Brain pericyte (primary cell): ENCODE measurements at places on chromosomes 2 and 18.
A peak's percentile ranks its signal among the peaks of the same experiment; 100 is the strongest.

DNA sequence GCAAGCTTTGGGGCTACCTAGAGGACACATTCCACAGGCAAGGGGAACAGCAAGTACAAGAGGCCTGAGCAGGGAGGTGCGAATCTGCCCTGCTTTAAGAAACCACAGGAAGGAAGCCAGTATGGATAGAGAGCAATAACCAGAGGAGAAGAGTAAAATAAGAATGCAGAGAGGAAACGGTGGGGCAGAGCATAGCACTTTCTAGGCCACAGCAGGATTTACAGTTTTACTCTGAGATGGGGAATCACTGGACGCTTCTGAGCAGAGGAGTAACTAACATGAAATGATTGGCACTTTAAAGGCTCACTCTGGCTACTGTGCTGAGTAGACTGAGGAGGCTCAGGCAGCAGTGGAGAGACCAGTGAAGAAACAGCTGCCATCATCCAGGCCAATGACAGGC is 23.8 kb downstream of the AAK1 start:
- DNase-seq, result no peak

DNA sequence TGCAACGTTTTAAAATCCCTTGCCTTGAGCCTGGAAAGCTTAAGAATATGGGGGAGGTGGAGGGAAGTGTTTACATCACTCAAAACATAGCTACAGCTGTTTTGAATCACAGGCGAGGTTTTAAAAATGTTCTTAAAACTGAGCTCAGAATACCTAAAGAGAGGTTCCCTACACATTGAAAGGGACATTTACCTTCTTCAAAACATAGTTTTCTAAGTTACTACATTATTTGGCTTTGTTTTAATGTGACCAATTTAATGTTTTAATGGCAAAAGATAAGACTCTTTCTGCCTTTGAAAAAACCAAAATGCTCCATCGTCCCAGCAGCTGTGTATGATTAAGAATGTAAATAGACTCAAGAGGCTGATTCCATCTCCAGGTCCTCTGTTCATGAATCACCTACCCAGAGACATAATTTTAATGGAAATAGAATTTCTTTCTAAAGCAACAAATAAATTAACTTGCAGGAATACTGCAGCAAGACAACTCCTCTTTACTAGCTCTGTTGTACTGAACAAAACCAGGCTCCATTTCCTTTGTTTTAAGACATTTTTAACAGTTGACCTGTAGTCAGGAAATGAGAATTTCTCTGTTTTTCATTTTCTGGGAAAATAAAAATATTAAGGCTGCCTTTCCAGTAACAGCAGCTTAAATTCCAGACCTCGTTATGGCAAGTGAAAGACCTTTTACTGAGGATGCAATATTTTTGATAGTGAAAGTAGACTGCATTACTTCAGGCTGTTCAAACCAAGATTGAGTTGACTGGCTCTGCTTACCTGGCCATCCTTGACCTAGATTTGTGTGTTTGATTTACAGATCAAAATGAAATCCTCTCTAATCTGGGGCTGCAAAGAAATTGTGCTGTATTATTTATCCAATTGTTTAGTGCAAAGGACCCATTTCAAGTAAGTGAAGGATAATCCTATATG is 33.7 kb upstream of the WDR75 start:
- DNase-seq, result no peak

DNA sequence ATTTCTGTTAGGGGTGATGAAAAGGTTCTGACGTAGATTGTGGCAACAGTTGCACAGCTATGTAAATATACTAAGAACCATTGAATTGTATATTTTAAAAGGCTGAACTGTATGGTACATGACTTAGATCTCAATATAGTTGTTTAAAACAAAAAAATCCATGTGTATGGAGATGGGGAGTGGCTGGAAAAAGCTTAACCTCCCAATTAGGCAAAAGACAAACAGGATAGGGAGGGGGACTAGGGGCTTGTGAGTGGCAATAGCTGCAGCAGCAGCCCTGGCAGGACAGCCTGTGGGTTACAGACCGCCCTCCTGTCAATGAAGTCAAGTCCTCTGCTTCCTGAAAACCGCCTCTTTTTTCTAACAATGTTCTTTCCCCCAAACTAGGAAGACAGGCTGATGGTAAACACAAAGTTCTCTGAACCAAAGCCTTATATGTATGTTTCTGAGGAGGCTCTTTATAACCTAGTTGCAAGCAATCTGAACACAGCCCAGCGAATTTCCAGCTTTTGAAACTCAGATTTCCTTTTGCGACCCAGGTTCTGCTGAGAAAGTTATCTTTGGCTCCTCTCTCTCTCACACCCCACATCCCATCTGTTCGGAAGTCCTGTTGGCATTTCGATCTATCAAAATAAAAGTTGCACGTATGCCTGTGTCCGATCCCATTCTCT is 10.3 kb downstream of the ATP8B1 start:
- DNase-seq, result peak; percentile 55

DNA sequence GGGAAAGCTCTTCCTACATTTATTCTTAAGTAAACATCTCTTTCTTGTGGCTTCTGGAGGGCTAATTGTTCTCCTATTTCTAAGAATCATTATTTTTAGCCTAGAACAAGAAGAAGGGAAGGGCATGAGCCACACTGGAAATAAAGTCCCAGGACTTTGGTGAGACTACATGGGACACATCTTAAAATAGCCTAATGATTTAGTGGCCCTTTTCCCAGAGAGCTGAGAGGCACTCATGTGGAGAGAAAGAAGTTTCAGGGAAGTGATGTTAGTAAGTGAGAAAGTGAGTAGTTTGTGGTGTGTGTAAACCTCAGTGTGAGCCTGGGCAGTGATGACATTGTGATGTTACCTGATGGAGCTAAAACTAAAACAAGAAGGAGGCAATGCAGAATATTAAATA is 14.6 kb downstream of the ITGA4 start:
- DNase-seq, result no peak

DNA sequence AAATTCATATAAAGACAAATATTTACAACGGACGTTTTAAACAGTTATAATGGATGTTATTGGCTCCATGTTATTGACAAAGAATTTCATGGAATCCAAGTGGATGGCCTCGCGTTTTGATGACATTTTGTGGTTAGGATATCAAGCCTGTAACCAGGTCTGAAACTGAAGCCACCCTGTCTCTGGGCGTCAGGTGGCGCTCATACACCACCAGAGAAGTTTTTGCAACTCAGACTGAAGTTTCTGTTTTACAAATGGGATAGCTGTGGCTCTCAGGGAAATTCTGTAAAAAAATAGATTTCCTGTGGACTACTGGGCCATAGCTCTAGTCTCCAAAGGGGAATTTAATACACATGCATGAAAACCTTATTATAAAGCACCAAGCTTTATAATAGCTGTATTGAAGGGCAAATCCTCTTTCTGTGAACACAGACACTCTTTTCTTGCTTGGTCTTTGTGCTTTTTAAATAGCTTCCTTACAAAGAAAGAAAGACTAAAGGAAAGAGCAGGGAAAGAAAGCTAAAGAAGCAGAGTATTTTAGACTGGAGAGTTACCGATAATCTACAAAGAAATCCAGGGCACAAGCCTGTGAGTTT is 86.7 kb downstream of the C18orf54 start:
- peak; percentile 8 for DNase-seq

DNA sequence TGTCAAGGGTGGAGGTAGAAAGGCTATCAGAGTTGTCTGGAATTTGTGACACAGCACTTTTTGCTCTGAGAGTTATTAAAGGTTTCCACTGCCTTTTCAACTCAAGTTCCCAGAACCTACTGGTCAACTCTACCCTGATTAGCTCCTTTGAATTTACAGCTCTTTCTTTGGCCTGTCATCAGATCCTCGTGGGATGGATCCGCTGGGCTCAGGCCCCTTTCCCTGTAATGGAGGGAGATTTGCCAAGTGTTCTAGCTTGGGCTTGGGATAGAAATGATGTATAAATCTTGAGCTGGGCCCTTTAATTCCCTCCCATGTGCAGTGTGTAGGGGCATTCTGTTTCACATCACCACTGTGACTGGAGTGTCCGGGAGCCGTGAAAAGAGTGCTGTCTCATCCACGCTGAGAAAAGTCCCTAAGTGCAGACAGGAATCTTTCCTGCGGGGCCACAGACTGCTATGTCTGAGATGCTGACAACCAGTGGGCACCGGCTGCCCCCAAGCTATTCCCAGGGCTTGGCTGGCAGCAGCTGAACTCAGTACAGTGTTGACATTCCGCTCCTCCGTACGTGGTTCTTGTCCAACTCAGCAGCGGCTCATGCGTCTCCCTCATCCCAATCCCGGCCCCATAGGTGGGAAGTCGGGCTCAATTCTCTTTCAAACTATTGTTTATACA is 46.9 kb upstream of the ARHGAP28 start:
- no peak for DNase-seq

GRCh38 chr2:49693961-49694360 is 539.6 kb upstream of the FSHR start:
- no peak for DNase-seq

DNA sequence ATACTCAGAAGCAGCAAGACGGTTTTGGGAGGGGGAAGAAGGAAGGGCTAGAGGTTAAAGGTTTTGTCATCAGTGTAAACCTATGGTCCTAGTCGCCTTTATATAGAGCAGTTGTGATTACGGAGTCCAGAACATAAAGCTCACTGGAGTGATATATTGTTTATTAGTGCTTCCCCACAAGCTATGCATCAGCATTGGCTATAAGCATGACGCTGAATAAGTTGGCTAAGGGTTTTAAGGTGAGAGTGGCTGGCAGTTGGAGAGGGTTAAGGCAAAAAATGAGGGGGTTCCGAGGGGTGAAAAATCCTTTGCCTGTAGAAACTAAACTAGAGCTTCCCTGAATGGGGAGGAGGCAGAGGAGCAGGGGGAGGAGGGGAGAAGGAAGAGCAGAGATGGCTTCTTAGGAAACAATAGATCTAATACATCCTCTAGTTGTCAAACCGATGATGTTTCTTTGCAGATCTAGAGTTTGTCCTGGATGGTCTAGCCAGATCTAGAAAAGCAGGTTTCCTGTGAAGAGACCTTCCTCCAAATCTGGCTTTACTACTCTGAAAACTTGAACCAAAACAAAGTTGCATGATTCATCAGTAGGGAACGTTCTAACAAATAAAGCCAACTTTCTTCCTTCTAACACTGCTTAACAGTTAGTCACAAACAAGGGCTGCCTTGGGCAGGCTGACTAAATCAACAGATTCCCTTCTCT is 2.5 kb downstream of the KLF7 start:
- no peak for DNase-seq

- no peak for DNase-seq
Observed at GRCh38 chr2:46615986-46616485, 136.7 kb downstream of the TMEM247 start.

- DNase-seq, result no peak
Observed at GRCh38 chr18:58113337-58113736, 69.3 kb downstream of the NEDD4L start.

- no peak for DNase-seq
Observed at GRCh38 chr2:20224716-20225293, at the start of gene SDC1. TSS of gene SDC1 (minus strand) at chr2:20225130. CDS start at chr2:20224867, 263 bp downstream.

DNA sequence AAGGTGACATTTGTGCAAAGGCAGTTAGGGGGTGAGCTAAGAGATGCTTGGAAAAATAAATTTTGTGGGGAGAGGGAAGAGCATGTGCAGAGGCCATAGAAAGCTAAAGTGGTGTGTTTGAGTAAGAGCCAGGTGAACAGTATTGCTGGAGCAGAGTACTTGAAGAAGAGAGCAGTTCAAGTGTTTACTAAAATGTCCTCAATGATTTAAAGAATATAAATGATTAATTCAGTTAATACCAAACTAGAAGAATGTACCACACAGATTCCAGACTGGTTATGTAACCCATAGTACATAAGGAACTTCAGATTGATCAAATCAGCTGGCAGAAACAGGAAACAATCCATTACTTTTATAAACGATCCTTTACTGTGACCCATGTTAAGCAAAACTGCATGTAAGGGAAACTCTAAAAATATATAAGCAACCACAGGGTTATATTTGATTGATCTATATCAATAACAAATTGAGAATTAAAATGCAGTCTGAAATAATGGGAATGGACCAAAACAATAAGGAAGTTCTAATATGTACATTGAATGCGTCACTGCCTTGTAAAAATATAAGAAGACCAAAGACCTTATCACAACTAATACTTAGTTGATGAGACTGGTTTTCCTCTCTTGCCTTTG is 76.9 kb downstream of the LDAH start:
- no peak for DNase-seq

DNA sequence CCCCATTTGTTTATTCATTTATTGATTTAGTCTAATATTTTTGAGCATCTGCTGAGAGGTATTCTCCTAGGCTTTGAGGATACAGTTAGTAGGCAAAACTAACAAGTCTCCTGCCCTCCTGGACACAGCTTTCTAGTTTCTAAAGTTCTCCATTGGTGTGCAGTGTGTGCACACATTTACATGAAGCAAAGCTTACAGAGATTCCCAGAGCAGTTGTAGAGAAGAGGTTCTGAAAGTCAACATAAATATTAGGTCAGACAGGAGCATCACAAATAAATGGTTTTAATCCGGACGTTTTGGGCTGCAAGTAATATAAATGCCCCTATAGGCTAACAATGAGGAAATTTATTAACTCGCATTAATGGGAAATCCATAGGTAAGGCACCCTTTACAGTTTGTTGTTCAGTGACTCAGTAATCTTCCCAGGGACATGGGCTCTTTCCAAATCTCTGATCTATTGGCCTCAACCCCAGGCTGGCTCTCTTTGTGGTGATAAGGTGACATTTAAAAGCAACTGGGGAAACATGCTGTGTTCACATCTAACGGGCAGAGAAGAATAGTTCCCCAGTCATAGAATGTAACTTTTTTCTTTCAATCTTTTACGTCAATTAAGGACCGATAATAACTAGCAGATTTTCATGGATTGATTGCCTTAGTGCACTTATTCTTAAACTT is 407.2 kb downstream of the PTPRM start:
- DNase-seq, result no peak

DNA sequence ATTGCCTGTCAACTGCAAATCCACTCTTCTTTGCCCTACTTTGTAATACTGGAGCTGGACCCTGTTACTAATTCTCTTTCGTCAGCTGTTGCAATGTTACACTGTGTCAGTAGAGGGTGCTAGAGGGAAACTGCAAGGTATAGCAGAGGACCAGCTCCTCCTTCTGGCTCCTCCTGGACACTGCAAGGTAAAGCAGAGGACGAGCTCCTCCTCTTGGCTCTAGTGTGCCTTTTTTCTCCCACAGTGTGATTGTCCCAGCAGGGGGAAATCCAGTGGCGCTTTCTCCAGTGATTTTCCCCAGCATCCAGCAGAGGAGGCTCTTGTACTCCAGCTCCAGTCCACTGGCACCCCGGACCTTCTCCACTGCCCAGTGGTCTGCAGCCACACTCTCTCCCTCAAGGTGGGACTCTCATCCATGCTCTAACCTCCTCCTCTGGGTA is 95.6 kb downstream of the CAPN13 start:
- peak; percentile 53 for DNase-seq

GRCh38 chr18:79395308-79395640 is 456 bp upstream of the NFATC1 start:
- DNase-seq, result no peak

DNA sequence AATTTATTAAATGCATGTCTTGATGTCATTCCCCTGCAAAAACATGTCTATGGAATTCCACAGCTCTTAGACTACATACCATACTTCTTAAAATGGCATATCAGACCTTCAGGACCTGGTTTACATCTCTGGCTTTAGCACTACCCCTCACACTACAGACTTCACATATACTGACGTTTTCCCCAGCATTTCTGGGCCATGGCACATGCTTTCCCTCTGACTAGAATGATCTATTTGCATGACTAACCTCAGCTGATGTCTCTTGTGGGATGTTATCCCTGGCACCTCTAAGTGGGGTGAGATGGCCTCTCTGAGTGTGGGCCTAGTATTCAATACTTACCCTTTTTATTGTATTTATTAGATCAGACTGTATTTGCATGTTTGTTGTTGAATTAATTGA is 381.6 kb downstream of the ERBB4 start:
- DNase-seq, result no peak
